ENCODE measurements at places on chromosomes 3 and 15.

GRCh38 chr3:183117056-183117455 lies 17.8 kb upstream of the MCCC1 start:
- no peak for DNase-seq

DNA sequence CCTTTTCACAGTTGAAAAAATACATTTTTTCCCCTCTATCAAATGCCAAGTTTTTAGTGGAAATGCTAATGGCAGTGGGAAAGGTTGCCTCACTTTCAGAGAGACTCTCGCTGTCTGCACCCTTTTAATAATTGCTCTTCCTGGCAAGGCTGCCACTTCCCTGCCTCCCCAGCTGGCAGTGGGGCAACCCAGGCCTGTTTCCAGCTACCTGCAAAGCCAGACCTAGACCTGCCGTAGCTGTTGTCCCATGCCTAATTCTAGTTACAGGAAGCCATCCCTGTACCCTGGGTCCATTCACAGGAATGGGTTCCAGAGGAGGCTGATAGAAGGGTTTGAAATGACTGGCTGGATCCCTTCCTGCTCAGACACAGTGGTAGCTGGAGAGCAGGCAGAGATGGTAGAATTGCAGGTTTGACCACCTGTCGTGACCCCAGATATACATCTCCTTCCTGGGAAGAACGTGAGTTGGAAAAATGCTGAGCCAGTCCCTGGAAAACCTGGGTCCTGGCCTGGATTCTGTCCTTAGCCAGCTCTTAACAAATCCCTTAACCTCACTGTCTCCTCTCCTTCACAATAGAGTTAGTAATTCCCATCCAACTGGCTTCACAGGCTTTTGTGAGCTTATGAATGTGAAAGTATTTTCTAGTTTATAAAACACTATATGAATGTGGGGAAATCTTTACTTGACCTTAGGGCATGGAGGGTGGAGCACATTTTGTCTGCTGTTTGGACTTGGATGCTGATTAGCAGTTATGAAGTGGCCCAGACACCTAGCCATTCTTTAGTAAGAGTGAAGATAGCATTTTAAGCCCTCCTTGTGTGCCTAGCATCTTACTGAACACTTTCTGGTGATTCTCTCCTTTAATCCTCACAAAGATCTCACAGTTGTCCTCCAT lies 12.9 kb upstream of the ALPK3 start:
- no peak for DNase-seq

- DNase-seq: no peak
Measured at GRCh38 chr3:118526758-118527513, 507.7 kb downstream of the IGSF11 start.

DNA sequence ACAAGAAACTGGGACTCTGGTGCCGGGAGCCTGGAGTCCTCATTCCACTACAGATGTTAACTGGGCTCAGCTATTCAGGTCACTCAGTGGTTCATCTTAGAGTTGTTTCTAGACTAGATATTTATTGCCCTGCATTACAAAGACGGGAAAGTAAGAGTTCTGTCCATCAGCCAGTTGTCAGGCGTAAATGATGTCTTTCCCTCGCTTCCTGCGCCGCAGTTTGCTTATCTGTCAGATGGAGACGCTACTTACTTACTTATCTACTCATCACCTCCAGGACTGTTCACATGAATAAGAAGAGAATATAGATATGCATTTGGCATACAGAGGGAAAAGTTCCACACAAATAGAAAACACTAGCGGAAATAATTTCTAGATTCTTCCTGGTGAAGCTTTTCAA lies 47.8 kb upstream of the CGNL1 start:
- no peak for DNase-seq

DNA sequence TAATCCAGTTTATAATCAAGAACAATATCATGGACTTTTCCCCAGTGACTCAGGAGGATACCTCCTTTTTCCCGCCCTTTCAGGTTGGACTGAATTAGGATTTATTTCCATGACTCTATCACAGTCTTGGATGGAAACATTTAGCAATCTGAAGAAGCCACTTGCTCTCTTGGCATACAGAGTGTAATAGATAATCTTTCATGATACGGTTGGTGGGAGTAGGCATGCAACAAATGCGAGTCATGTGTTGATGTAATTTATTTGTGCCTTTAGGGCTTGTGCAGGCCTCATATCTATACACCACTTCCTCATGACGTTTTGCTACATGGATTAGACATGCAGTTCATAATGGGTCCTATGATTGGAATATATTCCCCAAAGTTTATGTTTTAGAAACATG lies 54.2 kb upstream of the MCTP2 start:
- no peak for DNase-seq

DNA sequence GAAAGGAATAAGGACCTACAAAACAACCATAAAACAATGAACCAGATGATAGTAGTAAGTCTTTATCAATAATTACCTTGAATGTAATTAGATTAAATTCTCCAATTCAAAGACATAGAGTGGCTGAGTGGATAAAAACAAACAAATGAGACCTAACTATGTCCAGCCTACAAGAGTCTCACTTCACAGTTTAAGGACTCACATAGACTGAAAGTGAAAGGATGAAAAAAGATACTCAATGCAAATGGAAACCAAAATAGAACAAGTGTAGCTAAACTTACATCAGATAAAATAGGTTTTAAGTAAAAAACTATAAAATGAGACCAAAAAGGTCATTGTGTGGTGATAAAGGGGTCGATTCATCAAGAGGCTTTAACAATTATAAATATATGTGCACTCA lies 21.9 kb upstream of the NR1I2 start:
- no peak for DNase-seq

- DNase-seq: no peak
Measured at GRCh38 chr3:99324636-99325203, 313.7 kb upstream of the COL8A1 start.

DNA sequence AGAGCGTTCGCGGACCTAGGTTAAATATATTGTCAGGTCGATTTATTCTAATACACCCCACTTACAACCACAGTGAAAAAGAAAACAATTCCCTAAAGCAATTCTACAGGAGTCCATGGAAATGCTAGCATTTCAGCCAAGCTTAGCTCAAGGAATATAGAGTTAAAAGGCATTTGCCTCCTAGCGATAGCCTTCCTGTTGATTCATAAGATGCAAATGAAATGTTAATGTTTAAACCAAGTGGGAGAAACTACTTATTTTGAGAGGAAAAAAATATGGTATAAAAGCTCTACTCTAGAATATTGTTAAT lies 1.7 kb upstream of the ALCAM start:
- no peak for DNase-seq

GRCh38 chr3:29083676-29084075 lies 197.2 kb upstream of the RBMS3 start:
- no peak for DNase-seq

- no peak for DNase-seq
Measured at GRCh38 chr3:89052386-89052785, 55.0 kb upstream of the EPHA3 start.

GRCh38 chr3:13353506-13353905 lies 66.6 kb downstream of the NUP210 start:
- no peak for DNase-seq

DNA sequence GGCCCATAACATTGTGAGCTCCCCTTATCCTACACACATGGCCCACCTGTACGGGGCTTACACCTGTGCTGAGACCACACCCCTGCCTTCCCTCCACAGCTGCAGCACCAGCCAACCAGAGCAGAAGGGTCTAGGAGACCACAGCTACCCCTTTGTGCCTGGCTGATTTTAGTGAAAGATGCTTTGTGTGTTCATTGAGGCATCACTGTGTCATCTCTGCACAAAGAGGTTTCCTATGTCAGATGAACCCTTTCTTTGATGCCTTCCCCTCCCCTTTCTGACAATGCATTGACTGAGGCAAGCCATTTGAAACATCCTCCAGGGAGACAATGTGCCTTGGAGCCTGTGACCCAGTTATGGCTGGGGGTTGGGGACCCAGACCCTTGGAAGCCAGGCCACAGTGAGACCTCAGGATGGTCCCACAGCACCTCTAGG lies 54.9 kb upstream of the SLC7A14 start:
- DNase-seq: no peak

- DNase-seq: no peak
Measured at GRCh38 chr3:55454611-55455010, 32.5 kb downstream of the WNT5A start.

DNA sequence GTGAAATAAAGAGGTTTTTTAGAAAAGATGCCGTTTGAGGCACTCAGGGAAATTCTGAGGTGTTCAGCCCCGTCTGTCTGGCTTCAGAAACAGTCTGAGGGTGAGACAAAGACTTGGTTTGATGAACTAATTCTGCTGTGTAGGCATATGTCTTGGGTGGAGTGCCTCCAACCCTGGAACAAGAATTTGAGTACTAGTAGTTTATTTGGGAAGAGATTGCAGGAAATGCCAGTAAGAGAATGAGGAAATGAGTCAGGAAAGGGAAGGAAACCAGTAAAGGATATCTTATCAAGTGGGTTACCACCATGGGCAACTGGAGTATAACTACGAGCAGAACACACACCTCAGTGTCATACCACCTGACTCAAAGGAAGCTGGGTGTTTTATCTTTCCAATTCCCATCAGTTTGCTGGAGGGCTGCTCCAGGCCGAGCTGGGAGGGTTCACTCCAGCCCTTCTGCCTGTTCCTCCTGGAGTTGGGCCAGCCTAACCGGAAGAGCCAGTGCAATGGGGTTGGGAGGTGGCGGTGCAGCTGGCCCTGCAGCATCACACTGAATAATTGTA lies 75.3 kb downstream of the TGFBR2 start:
- DNase-seq: no peak

GRCh38 chr3:72158639-72159326 lies 373.8 kb upstream of the PROK2 start:
- DNase-seq: no peak

GRCh38 chr3:152225201-152225600 lies 43.5 kb upstream of the MBNL1 start:
- no peak for DNase-seq

GRCh38 chr3:32847528-32847927 lies 29.7 kb downstream of the TRIM71 start:
- no peak for DNase-seq

GRCh38 chr15:64622410-64623260 lies 152.8 kb downstream of the RBPMS2 start:
- DNase-seq: no peak

DNA sequence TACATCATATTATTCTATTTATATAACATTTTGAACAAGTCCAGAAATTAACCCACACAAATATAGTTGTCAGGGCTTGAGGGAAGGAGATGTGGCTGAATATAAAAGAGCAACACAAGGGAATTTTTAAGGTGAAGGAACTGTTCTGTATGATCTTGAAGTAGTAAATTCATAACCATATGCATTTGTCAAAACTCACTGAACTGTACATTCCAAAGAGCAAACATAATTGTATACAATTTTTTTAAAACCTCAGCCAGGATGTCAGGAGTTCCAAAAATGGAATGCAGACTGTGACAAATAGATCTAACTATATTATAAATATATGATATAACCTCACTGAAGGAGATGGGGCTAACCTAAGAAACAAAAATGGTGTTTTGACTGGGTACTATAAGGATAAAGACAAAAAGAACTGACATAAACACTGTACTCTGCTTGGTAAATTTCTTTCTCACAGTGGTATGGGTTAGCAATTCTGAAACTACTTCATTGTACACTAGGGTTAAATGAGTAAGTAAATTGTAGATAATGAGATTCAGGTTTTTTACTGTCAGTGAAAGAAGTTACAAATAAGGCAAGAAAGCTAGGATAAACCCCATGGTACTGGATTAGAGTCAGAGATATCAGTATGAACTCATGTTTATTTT lies 14.4 kb downstream of the GOLGB1 start:
- no peak for DNase-seq

DNA sequence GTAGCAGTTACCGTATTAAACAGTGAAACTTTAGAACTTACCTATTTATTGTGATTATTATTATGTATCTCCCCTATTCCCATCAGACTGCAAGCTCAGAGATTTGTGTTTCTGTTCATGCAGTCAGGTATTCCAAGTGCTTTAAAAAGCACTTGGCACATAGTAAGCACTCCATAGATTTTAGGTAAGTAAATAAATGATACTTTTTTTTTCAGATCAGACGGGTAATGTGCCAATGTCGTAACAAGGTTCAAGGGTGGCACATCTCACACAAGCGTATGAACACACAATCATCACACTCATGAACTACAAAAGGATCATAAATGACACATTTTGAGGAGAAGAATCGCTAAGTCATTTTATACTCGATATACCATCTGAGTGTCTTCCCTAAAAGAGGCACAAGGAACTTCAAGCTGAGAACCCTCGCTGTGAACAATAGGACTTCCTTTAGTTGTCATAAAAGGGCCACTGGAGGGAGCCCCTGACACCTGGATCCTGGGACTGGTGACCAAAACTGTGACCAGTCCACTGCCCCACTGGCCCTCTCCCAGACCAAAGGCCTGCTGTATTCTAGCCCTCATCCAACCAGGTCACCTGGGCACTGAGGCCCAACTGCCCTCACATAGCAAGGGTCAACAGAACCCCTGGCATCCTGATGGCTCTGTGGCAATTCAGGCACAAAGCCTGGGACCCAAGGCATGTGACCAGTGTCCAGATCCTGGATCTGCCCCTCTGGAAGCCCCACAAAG lies 32.1 kb downstream of the KIF9 start:
- no peak for DNase-seq

DNA sequence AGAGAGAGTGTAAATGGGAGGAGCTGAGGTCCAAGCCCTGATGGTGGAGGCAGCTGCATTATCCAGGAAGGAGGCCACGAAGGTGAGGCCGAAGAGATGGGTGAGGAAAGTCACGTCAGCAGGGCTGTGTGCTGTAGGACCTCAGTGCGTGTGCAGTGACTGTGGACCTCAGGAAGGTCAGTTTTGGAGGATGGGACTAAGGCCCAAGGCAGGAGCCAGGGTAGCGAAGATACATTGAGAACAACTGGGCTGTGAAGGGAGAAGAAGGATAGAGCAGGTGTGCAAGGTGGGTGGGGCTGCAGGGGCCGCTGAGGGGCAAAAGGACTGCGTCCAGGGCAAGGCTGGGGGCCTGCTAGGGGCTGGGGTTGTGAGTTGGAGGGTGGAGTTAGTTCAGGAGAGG lies 4.9 kb downstream of the KLHL40 start:
- DNase-seq: no peak

DNA sequence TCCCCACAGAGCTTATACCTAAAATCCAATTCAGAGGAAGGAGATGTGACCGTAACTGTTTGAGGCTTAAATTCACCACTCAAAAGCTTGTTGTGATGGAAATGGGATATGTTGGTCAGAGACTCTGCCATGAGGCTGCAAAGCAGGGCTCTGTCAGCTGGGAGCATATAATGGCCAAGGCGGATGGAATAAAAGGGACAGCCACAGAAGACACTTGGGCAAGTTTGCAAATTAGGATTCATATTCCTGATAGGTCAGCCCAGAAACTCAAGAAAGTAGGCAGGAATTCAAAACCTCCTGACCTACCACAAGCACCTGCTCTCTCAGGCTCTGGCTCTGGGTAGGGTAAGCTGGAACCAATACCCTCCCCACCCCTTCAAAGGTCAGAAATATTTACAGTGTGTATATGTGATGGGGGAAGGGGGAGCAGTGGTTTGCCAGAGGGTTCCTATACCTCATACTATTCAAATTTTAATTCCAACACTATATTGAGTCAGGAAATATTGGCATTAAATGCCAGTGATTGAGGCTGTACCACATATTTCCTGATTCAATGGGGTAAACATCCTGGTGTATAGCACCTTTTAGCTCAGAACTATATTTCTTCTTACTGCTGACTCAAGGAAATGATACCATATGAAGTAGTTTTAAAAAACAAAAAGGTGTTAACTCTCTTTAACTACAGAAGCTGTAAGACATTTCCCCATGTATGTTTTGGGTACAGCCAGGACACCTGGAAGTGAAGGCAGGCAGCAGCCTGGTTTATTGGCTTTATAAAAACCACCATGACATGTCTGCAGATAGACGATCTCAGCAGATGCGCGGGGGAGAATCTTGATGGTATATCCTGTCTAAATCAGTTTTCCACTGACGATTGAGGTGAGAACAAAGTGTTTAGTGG lies 19.2 kb downstream of the FYCO1 start:
- no peak for DNase-seq

GRCh38 chr3:121252676-121253075 lies 293.1 kb downstream of the POLQ start:
- no peak for DNase-seq
